CD4-positive, CD25-positive, alpha-beta regulatory T cell (primary cell): ENCODE measurements at places on chromosomes 12 and 14.

DNA sequence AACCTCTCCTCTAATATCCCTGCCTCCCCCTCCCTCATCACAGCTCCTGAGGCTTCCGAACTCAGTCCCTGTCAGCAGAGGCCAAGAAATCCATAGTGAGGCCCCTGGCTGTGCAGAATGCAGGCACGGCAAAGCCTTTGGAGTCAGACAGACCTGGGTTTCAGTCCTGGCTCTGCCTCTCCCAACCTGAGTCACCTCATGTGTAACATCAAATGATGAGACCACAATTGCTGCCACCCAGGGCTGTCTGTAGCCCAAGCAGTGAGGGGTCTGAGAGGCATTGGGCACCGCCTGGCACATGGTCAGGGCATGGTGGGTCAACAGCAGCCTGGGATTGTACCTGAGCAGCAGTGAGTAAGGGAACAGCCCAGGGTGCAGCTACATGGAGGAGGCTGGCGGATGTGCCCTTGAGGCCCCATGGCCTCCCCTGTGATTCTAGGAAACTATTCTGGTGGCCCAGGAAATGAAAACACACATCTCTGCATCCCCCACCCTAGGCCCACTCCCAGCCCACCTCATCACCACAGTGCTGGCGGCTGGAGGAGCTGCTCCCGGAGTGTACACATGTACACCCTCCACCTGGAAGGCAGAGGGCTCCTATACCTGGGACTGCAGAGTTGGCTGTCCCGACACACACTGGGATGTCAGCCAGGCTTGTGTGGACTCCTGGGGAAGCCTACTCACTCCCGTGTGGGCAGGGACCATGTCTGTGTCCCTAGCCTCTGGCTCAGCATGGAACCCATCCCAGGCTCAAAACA, 7.7 kb downstream of the ANKRD33 start:
- DNase-seq: no peak

GRCh38 chr14:26934151-26934550, 336.3 kb upstream of the NOVA1 start:
- no peak for DNase-seq

DNA sequence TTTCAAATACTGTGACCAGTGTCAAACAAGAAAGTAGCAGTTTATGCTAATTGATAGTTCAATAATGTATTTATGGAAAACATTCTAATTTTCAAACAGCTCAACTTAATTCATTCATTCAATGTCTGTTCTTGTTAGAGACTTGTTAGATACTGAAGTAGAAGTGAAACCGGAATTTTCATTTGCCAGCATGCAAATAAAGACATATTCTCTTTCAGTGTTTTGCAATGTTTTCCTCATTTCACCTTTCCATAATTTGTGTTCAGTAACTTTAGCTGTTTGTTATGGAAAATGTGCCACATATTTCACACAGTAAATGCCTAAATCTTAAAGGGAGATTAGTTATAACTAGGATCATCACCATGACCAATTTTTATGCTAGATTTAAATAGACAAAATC, 21.2 kb downstream of the TAS2R50 start:
- DNase-seq: no peak

- DNase-seq: peak; percentile 47
Observed at GRCh38 chr12:112116232-112117060, 7.9 kb upstream of the NAA25 start.

DNA sequence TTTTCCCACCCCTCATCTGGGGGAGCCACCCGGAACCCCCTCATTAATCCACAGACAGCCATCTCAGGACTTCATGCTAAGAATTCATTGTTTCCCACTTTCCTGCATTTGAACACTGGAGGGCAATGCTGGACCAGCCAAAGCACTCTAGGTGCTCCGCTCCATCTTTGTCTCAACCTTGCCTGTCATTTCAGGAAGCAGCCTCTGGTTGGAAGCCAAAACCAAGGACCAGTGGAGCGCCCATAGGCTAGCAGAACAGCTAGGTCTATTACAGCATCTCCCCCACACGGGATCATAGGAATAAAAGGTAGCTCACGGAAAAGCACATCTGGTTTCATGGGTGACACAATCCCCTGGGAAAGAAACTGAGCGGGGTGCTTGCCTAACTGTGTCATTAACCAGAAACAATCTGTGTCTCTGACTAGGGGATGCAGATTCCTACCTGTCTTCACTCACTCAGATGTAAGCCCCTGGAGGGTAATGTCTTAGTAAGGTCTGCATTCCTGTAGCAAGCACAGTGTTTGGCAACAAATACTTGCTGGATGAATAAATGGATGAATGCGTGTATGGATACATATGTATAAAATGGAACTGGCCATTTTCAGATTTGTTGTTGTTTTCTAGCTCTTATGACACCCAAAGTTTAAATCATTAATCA, 197.0 kb downstream of the DAD1 start:
- DNase-seq: no peak

DNA sequence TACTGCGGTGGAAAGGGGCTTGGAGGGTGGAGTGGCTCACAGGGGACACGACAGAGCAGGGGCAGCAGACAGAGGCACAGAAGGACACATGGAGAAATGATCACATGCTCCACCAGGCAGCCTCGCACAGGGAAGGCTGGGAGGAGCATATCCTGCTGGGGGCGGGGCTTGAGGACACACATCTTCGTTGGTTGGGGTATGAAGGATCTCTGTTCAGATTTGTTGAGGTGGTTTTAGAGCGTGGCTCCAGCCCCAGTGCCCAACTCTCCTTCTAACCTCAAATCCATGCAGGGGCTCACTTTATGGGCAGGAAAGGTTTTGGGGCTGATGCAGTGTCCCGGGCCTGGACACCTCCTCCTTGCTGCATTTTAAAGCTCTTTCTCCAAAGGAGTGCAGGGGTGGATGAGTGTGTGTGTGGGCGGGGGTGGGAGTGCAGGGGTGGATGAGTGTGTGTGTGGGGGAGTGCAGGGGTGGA, 733 bp upstream of the P3H3 start:
- DNase-seq: no peak

DNA sequence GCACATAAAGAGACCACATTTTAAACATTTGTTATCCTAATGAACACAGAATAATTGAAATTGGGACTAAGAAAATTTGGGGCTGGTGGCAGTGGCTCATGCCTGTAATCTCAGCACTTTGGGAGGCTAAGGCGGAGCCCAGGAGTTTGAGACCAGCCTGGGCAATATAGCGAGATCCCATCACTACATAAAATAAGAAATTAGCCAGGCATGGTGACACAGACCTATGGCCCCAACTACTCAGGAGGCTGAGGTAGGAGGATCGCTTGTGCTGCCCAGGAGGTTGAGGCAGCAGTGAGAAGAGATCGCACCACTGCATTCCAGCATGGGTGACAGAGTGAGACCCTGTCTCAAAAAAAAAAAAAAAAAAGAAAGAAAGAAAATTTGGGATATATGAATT, 59.7 kb downstream of the CPM start:
- DNase-seq: no peak
